ENCODE measurements at places on chromosomes 5 and 9.

- DNase-seq, result no peak
Observed at GRCh38 chr5:97534166-97534565, 351.1 kb upstream of the RIOK2 start.

- no peak for DNase-seq
Observed at GRCh38 chr9:133519693-133520092, 5.1 kb downstream of the MYMK start.

GRCh38 chr5:6976971-6977370 lies 263.7 kb downstream of the TENT4A start:
- no peak for DNase-seq

GRCh38 chr9:127955294-127956015 lies 17.8 kb upstream of the DPM2 start:
- no peak for DNase-seq

GRCh38 chr9:111917980-111918379 lies 21.4 kb downstream of the UGCG start:
- DNase-seq, result no peak

DNA sequence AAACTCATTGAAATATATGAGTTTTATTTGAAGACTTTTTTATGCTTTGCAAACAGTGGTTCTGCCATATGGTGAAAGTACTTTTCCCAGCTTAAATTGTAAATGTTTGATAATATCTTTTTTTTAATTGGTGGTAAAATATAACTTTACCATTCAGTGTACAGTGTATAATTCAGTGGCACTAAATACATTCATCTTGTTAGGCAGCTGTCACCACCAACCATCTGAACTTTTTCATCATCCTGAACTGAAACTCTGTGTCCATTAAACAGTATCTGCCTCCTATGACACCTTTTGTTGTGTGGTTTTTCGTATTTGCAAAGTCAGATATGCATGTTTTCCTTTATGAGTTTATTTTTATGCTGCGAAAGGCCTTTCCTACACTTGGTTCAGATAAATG lies 45.1 kb downstream of the FBXO38 start:
- DNase-seq, result no peak
